Renal cortical epithelial cell (primary cell): ENCODE measurements at places on chromosomes 16 and 17. TPM values are rescaled to one million over a fixed set of nuclear protein-coding genes. Genes with fewer than 3 reads are reported as not detected.

Gene BICDL2
- total RNA-seq: 0.30 and 8.3 TPM in 2 replicates

DNA sequence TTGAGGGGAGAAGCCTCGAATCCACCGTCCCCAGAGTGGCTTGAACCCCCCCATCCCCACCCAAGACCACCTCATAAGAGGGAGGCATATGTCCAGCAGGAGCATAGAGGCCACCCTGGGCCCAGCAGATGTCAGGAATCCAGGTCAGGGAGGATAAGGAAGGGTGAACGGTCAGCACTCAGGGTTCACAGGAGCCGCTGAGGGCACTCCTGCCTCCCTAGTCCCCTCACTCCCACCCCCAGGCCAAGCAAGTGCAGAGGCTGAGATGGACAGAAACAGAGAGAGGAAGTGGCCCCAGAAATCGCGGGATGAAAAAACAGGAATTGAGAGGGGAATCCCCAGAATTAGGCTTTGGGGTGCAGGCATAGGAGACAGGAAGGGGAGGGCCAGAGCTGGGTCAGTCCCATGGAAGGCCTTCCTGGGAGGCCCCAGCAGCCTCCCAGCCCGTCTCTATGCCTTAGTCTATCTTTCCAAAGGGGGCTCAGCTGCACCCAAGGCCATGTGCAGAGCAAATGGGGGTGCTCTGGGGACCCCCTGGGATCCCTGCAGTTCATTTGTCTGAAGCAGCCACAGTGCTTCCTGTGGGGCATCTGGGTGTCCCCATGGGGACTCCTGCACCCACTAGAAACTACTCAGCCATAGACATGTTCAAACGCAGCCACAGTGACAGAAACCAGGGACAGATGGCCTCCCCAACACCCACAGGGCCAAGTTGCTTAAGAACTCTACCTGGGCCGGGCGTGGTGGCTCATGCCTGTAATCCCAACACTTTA is 1.7 kb downstream of the CMTM3 start:
- no peak for DNase-seq

GRCh38 chr16:66446737-66447136 is 19.6 kb downstream of the BEAN1 start:
- DNase-seq: no peak

- DNase-seq: peak; percentile 38
Measured at GRCh38 chr16:52407778-52408177, 139.2 kb downstream of the TOX3 start.

GRCh38 chr16:920051-920681 is 50.6 kb downstream of the LMF1 start:
- no peak for DNase-seq

GRCh38 chr17:1779571-1780131 is 17.8 kb downstream of the SERPINF1 start:
- peak; percentile 96 for DNase-seq
